ENCODE measurements at places on chromosomes 7 and 10.
A peak's percentile ranks its signal among the peaks of the same experiment; 100 is the strongest.

- no peak for DNase-seq
Measured at GRCh38 chr7:34069676-34070075, 164.3 kb downstream of the BMPER start.

- no peak for DNase-seq
Measured at GRCh38 chr7:155300641-155301452, 3.2 kb downstream of the INSIG1 start.

- no peak for DNase-seq
Measured at GRCh38 chr7:155222061-155222460, 75.6 kb upstream of the INSIG1 start.

- peak; percentile 24 for DNase-seq
Measured at GRCh38 chr10:122363722-122364463, 10.6 kb upstream of the PLEKHA1 start.

GRCh38 chr10:15660990-15661389, 58.7 kb downstream of the ITGA8 start:
- DNase-seq, result no peak

DNA sequence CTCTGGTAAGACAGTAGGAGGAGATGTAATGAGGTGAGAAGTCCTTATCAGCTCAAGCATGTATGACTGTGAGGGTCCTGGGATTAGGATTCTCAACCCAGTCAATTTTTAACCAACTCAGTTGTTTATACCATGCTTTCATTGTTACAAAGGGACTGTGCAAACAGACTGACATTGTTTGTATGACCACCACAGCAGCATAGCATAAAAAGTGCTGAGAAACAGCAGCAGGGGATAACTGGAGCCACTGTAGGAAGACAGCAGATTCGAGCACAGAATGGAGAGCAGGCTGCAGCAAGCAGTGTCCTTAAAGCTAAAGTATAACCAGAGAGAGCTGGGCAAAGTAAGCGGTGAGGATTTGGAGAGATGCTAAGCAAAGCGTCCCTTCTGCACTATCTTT, 829.5 kb downstream of the REEP3 start:
- no peak for DNase-seq

DNA sequence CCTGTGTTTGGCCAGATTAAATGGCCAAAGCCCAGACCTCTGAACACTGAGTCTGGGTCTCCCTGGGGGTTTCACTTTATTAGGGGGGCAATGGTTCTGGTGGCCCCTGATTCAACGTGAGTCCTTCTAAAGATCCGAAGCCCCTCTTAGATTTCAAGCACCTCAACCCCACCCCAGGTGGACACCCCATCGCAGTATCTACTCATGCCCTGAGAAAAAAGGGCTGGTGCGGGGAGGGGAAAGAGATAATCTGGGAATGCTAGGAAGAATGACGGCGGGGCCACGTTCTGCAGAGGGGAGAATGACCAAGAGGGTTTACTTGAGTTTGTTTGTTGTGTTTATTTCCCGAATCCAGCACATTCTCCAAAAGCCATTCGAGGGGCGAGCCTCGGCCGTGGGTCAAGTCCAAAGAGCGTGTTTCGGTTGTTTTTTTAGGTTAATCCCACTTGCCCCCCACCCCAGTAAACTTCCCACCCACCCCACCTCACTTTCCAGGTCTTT, 832 bp downstream of the PDLIM1 start:
- no peak for DNase-seq

Measured in activated CD8-positive, alpha-beta memory T cell treated with anti-CD3 and anti-CD28 coated beads for 24 hours (primary cell).